ENCODE measurements at places on chromosomes 6 and 20.

GRCh38 chr6:4940416-4940815 is 63.4 kb downstream of the RPP40 start:
- DNase-seq, result no peak

DNA sequence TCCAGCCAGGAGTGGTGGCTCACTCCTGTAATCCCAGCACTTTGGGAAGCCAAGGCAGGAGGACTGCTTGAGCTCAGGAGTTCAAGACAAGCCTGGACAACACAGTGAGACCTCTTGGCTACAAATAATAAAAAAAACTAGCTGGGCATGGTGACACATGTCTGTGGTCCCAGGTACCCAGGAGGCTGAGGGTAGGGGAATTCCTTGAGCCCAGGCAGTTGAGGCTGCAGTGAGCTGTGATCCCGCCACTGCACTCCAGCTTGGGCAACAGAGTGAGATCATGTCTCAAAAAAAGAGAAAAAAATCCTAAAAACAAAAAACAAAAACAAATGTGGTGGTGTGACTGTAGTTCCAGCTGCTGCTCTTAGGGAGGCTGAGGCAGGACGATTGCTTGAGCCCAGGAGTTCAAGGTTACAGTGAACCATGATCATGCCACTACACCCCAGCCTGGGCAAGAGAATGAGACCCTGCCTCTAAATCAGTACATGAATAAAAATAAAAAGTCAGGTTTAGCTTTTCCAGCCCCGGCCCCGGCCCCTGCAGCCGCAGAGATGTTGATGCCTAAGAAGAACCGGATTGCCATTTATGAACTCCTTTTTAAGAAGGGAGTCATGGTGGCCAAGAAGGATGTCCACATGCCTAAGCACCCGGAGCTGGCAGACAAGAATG is 13.5 kb upstream of the SNRPC start:
- DNase-seq, result no peak

DNA sequence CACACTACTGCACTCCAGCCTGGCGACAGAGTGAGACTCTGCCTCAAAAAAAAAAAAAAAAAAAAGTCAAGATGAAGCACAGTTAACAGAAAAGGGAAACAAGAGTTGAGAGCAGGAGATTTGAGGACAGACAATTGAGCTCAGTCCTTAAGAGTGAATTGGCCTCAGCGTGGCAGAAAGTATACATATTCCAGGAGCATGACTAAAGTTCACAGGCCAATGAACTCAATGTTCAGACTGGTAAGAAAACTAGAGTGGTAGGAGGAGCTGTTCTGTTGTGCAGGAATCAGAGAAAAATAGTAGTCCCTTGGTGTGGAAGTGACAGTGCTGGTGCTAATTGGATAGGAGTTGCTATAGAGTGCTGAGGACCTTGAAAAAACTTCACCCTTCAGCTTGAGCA is 60.0 kb downstream of the NRN1 start:
- DNase-seq, result no peak

- DNase-seq, result no peak
These were observed 110.3 kb upstream of the BACH2 start for GRCh38 chr6:90406957-90407356.

DNA sequence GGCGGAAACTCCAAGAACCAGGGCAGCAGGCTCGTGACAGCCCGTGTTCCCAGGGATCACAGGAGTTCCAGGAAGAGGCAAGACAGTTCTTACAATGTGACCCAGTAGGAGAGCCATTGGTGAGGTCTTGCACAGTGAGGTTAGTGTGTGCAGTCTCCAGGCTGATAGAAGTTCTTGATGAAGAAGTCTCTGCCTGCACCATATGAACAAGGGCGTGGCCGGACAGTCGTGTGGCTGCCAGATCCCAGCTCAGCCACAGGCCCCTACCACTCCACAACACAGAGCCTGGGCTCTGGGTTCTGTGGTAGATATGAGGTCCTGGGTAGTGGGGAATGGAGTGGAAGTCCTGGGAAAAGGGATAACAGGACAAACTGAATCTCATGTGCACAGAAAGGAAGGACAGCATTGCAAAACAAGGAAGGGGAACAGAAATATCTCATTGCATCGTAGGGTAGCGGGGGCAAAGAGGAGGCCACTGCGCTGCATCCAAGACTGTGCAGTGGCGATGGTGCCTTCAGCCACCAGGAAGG is 65.2 kb downstream of the STX11 start:
- no peak for DNase-seq

DNA sequence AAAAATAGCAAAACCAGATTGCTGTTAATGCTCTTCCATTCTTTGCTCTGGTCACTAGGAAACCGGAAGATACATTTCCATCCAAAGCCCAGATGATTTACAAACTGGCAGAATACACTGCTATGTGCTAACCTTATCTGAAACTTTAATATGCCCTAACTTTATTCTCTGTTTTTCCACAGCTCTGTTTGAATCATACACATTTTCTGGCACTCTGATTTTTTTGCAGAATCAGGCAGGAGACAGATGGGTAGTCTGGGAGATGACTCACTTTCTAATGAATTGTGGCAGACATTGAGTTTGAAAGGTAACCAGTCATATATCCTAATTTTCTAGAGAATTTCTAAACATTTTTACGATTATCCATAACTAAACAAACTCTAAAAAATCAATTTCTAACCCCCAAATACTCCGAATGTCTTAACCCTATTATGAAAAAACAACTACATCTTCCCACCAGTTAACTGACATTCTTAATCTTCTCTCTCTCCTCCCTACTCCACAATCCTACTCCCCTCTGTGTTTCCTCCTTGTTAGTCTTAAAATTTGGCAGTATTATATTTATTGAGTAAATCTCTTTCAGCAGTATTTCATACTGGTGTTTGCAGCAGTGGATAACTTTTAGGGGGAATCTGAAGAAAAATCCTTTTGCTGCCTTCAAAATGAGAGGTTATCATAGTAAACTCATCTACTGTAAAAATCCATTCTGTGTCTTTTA is 63.5 kb downstream of the MAN1A1 start:
- no peak for DNase-seq

- DNase-seq, result peak; percentile 71
These were observed 43.7 kb upstream of the VSX1 start for GRCh38 chr20:25125636-25126035.

- no peak for DNase-seq
These were observed 44.5 kb upstream of the CLDN20 start for GRCh38 chr6:155219299-155219698.

DNA sequence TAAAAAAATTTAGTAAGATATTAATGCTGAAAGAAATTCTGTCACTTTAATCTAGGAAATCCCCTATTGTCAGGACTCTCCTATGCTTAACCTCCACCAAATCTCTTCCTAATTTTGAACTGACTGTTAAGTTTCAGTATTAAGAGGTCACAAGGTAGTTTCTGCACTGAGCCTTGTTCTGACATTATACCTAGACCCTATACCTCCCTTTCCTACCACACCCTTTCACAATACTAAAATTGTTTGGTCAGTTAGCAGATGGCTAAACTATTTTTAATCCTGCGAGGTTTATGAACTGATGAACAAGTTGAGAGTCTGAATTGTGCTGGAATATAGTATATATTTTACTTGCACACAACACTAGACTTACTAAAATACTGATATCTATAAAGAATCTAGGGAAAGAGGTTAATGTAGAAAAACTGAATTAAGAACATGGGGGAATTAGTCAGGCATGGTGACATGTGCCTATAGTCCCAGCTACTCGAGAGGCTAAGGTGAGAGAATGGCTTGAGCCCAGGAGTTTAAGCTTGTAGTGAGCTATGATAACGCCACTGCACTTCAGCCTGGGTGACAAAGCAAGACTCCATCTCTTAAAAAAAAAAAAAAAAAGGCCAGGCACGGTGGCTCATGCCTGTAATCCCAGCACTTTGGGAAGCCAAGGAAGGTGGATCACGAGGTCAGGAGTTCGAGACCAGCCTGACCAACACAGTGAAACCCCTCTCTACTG is 51.5 kb downstream of the HBS1L start:
- no peak for DNase-seq

- no peak for DNase-seq
These were observed 25.1 kb downstream of the PRKN start for GRCh38 chr6:162702446-162702845.

DNA sequence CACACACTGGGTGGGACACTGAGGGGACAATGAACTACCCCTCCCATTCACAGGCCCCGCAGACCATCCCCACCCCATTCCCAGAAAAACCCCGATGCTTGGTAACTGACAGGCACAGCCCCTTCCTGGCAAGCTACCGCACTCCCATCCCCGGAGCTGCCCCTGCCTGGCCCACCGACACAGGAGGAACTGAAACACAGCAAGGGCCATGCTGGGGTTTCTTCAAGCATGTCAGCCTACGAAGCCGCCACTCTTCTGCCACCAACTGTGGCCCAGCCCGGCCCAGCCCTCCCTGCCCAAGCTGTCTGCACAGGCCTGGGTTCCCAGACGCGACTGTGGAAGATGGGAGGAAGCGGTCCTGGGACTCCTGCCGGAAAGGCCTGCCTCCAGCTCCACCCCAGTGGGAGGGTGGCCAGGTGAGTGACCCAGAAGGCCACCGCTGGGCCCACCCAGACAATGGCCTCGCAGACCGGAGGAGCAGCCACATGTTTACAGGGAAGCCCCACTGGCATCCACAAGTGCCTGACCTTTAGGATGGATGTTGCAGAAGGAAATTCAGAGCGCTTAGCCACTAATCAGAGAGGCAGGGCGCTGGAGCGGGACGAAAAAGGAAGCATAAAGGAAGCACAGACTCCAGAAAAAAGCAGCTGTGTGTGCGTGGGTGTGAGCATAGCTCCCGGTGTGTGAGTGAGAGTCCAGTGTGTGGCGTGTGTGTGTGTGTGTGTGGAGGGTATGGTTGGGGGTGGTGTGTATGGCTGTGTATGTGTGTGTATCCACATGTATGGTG is 91.6 kb downstream of the PRND start:
- DNase-seq, result no peak

DNA sequence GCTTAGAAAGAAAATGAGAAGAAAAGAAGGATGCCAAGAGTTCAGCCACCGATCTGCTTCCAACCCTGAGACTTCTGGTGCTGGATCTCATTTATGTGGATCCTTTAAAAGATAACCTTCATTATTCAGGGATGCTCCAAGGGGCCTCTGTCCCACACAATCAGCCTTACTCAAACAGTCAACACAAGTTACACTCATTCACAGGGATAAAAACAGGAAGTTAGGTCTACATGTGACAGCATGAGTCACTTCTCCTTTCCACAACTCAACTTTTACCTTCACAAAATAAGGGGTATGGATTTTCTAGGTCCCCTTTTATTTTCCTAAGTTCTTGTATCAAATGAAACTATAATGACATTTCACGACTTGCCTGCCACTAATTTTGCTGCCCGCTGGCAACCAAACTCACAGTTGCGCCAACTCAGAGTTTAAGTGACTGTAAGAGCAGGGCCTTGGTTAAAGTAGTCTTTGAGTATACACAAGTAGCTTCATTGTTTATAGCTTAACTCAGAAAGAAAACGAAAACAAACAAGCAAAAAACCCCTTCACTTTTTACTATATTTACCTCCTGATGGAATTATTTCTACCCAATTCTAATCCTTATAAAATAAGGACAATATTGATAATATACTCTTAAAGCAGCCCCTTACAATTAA is 278.8 kb upstream of the RUNX2 start:
- DNase-seq, result no peak

- DNase-seq, result no peak
These were observed 8.4 kb upstream of the E2F1 start for GRCh38 chr20:33694639-33695012.

DNA sequence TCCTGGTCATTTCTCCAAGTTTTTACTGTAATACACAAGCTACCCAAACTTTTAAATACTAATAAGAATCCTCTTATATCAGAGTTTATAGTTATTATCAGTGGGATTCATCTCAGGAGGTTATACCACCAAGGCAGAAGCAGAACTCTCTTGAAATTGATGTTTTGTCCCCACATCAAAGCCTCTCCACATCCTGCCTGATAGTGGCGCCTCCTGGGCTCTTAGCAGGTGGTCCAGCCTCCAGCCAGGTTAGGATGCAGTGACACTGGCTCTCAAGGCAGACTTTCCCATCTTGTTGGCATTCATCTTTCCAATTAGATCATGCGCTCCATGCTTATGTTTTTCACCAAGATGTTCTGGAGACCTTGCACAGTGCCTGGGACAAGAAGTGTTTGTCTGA is 81.8 kb upstream of the INSM1 start:
- DNase-seq, result no peak

DNA sequence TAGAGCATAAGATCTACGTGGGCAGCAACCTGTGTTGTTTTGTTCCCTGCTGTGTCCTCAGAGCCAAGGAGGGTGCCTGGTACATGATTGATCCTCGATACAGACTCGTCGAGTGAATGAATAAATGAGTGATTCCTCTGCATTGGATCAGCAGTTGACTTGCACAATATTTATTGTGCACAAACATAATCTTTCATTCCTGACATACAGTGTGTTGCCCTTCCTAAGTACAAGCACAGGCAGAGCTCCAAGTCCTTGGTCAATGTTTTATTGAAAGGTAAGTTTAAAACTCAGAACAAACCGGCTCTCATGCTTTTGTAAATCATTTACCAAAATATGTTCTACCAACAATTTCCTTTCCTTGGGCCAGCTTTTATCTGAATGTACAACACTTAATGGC is 57.4 kb downstream of the STMND1 start:
- DNase-seq, result no peak

- DNase-seq, result peak; percentile 47
These were observed 135.9 kb downstream of the KHDRBS2 start for GRCh38 chr6:62150048-62150663.

DNA sequence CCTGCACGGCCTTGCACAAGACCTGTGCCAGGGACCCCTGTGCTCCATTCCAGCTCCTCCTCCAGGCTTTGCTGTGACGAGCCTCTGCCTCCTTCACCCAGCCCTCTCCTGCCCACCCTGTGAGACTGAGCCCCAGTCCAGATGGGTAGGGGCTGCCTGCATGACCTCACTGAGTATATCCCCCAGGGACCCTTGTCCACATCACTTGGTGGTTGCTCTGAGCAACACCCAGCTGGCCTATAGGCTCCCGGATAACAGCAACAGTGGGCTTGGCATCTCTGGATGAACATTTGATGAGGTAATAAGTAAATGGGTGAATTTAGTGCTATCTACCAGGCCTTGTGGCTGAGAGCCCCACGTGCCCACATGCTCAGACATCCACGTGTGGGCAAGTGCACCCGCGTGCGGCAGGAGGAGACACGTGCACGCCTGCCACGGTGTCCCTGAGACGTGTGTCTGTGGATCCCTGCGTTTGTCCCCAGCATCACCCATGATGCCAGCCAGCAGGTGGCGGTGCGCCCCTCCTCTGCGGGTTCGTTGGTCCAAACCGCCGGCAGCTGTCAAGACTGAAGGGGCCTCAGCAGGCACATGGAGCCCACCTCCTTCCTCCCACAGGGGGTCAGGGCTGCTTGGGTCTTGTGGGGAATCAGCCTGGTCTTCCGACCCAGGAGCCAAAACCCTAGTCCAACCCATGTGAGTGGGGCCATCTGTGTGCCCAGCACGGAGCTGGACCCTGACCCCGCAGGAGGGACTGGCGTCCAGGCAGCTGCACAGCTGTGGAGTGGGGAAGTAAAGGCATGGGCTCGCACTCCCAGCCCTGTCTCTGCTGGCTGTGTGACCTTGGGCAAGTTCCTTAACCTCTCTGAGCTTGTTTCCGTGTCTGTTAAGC is 45.9 kb downstream of the FGD2 start:
- peak; percentile 78 for DNase-seq

GRCh38 chr6:56072856-56073255 is 174.5 kb downstream of the COL21A1 start:
- no peak for DNase-seq
